ENCODE measurements at places on chromosomes 1 and 21. TPM values are rescaled to one million over a fixed set of nuclear protein-coding genes. Genes with fewer than 3 reads are reported as not detected.

The NPL gene
- total RNA-seq = 5.5 TPM

The IGFN1 gene
- total RNA-seq = not detected

The S1PR1 gene
- total RNA-seq = 14.3 TPM

The GBP4 gene
- 4.3 TPM for total RNA-seq

The CHODL gene
- 1.3 TPM for total RNA-seq

The FMO4 gene
- total RNA-seq = 5.9 TPM

The SLAMF9 gene
- total RNA-seq = not detected

The KCNJ6 gene
- total RNA-seq = 1.3 TPM

DNA sequence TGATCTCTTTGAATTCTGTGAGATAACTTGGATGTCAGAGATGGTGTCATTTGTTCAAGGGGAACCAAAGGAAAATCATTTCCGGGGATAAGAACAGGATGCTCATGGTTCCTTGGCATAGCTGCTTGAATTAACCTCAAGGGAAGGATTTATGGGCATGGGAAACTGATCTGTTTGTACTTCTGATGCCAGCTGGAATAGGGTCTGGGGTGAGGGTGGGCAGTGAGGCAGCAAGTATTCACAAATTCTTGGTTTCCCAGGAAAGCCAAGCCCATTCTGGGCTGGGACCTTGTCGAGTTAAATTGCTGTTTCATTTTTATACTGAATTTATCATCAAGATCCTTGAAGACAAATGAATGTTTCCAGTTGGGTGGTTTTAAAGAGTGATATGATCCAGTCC lies 14.1 kb downstream of the INTS3 start:
- no peak overlapping the region for H3K4me3 ChIP-seq
- H3K27me3 ChIP-seq = no peaks in the 10 kb centered on the region
- peaks cover 20% of the 10 kb centered on the region for H3K4me1 ChIP-seq
- DNase-seq = no peak
- peaks cover 38% of the 10 kb centered on the region for H3K36me3 ChIP-seq
- no peak overlapping the region for H3K27ac ChIP-seq

DNA sequence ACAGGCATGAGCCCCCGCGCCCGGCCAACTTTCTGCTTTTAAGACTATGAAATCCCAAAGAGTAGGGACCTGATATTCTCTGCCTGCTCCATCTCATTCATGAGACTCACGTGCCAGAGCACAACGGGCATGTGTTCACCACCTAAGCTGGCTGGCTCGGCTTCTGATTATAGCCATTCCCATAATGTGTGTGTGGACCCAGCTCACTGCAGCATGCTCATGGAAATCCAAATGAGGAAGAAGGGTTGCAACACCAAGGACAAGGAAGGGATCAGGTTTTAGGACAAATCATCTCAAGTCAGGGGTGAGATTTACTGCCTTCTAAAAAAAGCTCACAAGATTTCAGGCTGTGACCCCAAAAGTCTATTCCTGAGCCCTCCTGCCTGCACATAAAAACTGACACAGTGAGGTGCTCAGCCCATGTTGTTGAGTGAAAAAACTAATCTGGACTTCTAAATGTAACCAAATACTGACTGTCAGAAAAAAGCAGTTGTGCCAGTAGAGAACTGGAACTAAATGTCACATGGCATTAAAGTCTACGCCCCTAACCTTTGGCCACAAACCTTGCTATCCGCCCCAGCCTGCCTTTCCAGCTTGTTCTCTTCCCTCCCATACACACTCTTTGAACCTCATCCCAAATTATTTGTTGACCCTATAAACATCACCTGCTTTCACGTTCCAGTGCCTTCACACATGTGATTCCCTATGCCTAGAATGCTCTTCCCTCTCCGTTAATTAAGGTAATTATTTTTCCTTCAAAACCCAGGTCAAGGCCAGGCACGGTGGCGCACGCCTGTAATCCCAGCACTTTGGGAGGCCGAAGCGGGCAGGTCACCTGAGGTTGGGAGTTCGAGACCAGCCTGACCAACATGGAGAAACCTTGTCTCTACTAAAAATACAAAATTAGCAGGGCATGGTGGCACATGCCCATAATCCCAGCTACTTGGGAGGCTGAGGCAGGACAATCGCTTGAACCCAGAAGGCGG lies 9.1 kb upstream of the COA7 start:
- peak; percentile 47 for DNase-seq
- H3K4me3 ChIP-seq = no peak overlapping the region
- peaks cover 6% of the 10 kb centered on the region for H3K4me1 ChIP-seq
- H3K36me3 ChIP-seq = no peaks in the 10 kb centered on the region
- no peaks in the 10 kb centered on the region for H3K27me3 ChIP-seq

DNA sequence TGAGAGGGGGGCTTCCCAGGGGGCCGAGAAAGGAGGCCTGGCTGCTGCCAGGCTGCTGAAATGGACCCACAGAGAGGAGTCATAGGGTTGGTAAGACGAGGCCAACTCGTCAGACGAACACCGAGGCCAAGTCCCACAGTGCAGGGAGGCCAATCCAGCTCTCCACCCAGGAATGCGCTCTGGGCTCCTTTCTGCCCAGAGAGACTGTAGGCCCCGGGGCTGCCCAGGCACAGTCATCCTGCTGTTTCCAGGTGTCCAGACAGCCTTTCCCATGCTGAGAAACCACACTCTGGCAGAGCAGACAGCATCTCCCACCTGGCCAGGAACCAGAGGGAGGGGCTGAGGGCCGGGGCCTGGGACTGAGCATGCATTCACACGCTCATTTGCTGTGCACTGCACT lies 26.7 kb upstream of the RSPO1 start:
- H3K27me3 ChIP-seq = no peaks in the 10 kb centered on the region
- no peaks in the 10 kb centered on the region for H3K36me3 ChIP-seq
- H3K27ac ChIP-seq = no peak overlapping the region
- DNase-seq = no peak
- no peaks in the 10 kb centered on the region for H3K4me1 ChIP-seq
- no peak overlapping the region for H3K4me3 ChIP-seq

- no peaks in the 10 kb centered on the region for H3K27me3 ChIP-seq
- no peak overlapping the region for H3K4me3 ChIP-seq
- peaks cover 5% of the 10 kb centered on the region for H3K4me1 ChIP-seq
Measured at GRCh38 chr1:10575616-10576015, 100.9 kb downstream of the PEX14 start.

GRCh38 chr1:1203561-1204424 lies 2.6 kb downstream of the TNFRSF18 start:
- H3K27me3 ChIP-seq = peaks cover 64% of the 10 kb centered on the region
- H3K36me3 ChIP-seq = no peaks in the 10 kb centered on the region
- peaks cover 38% of the 10 kb centered on the region for H3K4me1 ChIP-seq
- no peak for DNase-seq

GRCh38 chr1:24767351-24767750 lies 22.1 kb downstream of the CLIC4 start:
- no peaks in the 10 kb centered on the region for H3K36me3 ChIP-seq
- no peaks in the 10 kb centered on the region for H3K27me3 ChIP-seq
- no peak overlapping the region for H3K4me3 ChIP-seq
- no peak for DNase-seq

GRCh38 chr1:236307435-236307834 lies 25.7 kb upstream of the ERO1B start:
- no peaks in the 10 kb centered on the region for H3K4me1 ChIP-seq
- no peaks in the 10 kb centered on the region for H3K27me3 ChIP-seq
- peak; percentile 51 for DNase-seq
- no peaks in the 10 kb centered on the region for H3K36me3 ChIP-seq

GRCh38 chr1:59528900-59529299 lies 232.0 kb downstream of the FGGY start:
- no peaks in the 10 kb centered on the region for H3K27me3 ChIP-seq
- H3K27ac ChIP-seq = no peak overlapping the region
- no peaks in the 10 kb centered on the region for H3K36me3 ChIP-seq

DNA sequence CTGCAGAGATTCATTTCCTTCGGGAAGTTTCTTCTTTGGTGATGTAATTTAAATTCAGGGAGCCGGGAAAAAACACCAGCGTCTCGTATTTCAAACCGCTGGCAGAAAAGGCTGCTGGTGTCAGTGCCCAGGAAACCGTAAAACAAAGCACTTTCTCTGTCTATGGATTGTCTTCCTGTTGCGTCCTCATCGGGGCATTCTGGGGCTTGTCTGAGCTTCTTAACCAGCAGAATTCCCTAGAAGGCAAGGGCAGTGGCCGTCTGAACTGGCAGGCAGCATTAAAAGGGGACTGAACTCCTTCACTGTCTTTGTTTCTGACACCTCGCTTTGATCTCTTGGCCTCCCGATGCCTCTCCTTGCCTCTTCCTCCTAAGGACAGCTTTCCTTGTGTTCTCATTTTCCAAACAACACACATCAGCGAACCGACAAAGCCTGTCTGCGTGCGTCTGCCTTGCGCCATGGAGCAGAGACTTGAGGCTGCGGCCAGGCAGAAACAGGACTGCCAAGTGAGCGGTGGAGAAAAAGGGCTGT lies 391.6 kb upstream of the VAMP3 start:
- H3K27me3 ChIP-seq = no peaks in the 10 kb centered on the region
- H3K27ac ChIP-seq = no peak overlapping the region
- no peak overlapping the region for H3K4me3 ChIP-seq
- H3K36me3 ChIP-seq = no peaks in the 10 kb centered on the region
- DNase-seq = peak; percentile 19
- no peaks in the 10 kb centered on the region for H3K4me1 ChIP-seq

DNA sequence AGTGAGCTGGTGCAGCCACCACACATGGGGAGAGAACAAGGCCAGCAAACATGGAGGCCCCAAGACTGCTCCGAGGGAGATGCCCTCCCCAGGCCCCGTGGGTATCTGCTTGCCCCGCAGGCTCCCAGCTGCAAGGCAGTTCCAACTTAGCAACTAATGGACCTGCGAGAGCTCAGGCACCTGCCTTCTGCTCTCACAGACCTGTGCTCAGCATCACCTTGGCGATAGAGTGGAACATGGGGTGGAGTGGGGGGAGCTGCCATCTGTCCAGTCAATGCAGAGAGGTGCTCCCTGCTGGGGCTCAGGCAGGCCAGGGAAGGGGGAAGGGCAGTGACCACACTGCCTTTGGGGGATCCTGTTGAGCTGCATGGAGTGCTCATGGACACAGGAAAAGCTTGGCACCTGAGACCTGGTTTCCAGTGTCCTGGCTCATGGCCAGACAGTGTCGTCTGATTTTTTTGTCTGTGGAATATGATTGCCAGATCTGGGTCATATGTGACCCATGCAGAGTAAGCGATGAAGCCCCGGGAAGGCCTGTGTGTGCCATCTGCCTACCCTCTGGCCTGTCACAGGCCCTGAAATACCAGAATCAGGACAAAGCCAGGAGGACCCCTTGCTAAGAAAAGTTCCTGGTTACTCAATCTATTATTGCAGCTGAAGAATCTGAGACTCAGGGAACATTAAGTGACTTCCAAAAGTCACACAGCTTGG lies 39.9 kb upstream of the TENT5C start:
- DNase-seq = peak; percentile 65

DNA sequence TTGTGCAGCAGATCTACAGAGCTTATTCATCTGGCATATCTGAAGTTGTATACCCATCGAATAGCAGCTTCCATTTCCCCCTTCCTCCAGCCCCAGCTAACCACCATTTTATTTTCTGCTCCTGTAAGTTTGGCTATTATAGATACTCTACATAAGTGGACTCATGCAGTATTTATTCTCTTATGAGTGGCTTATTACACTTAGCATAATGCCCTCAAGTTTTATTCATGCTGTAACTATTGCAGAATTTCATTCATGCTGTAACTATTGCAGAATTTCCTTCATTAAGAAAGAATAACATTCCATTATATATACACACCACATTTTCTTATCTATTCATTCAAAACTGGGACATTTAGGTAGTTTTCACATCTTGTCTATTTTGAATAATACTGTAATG lies 30.5 kb upstream of the IFI16 start:
- H3K4me1 ChIP-seq = no peaks in the 10 kb centered on the region
- H3K4me3 ChIP-seq = no peak overlapping the region
- no peaks in the 10 kb centered on the region for H3K36me3 ChIP-seq
- no peaks in the 10 kb centered on the region for H3K27me3 ChIP-seq
- no peak for DNase-seq
- H3K27ac ChIP-seq = no peak overlapping the region

GRCh38 chr1:74571493-74571800 lies 59.0 kb upstream of the LRRC53 start:
- H3K36me3 ChIP-seq = no peaks in the 10 kb centered on the region
- H3K27ac ChIP-seq = no peak overlapping the region
- no peaks in the 10 kb centered on the region for H3K27me3 ChIP-seq
- no peaks in the 10 kb centered on the region for H3K4me1 ChIP-seq
- H3K4me3 ChIP-seq = no peak overlapping the region
- no peak for DNase-seq

DNA sequence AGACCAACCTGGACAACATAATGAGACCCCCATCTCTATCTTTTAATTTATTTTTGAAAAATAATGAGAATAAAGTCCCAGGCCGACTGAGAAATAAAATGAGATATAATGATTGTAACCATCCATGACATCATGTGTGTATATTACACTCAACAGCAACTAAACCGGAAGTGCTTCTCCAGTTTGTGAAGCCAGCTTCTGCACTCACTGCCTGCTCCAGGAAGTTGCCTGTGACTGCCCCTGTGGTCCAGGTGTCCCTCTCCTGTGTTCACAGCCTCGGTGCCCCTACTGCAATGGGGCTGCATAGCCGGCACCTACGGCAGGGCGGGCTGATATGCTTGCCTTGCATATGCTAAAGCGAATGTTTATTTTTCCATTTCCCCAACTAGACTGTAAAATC lies 68.3 kb downstream of the SSBP3 start:
- H3K4me1 ChIP-seq = peaks cover 100% of the 10 kb centered on the region
- H3K36me3 ChIP-seq = no peaks in the 10 kb centered on the region
- peak; percentile 79 for DNase-seq
- no peaks in the 10 kb centered on the region for H3K27me3 ChIP-seq

DNA sequence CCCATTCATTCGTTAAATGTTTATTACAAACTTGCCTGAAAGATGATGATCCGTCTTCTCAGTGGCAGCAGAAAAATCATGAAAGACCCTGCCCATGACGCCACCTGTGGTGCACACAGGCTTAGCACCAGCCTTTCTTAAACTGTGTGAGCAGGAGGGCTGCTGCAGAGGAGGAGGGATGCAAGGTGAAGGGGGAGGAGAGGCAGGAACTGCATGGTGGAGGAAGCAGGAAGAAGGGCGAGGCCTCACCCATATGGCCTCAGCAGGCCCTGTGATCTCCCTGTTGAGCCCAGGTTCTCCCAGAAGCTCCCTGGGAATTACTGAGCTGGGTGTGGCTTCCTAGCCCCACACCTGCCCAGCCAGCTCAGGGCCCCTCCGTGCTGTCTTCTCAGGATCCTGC lies 25.0 kb upstream of the RD3 start:
- no peaks in the 10 kb centered on the region for H3K27me3 ChIP-seq
- peaks cover 27% of the 10 kb centered on the region for H3K4me1 ChIP-seq
- peak; percentile 34 for DNase-seq
- no peak overlapping the region for H3K27ac ChIP-seq

DNA sequence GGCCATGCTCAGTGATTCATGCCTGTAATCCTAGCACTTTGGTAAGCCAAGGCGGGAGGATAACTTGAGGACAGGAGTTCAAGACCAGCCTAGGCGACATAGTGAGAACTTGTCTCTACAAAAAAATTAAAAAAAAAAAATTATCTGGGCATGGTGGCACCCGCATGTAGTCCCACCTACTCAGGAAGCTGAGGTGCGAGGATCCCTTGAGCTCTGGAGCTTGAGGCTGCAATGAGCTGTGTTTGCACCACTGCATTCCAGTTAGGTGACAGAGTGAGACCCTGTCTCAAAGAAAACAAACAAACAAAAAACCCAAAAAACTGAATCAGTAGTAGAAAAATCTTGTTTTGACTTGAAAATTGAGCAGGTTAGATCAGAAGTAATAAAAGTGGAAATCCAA lies 67.1 kb upstream of the IPO9 start:
- H3K36me3 ChIP-seq = no peaks in the 10 kb centered on the region
- no peak overlapping the region for H3K27ac ChIP-seq
- H3K4me3 ChIP-seq = no peak overlapping the region
- H3K27me3 ChIP-seq = no peaks in the 10 kb centered on the region
- H3K4me1 ChIP-seq = peaks cover 11% of the 10 kb centered on the region

- no peaks in the 10 kb centered on the region for H3K27me3 ChIP-seq
- no peaks in the 10 kb centered on the region for H3K4me1 ChIP-seq
- no peaks in the 10 kb centered on the region for H3K36me3 ChIP-seq
- peak; percentile 52 for DNase-seq
- no peak overlapping the region for H3K27ac ChIP-seq
Measured at GRCh38 chr1:178282949-178283367, 189.1 kb downstream of the RASAL2 start.

Measured in stomach (tissue), 19 donors.